ENCODE measurements at places on chromosomes 16 and 17.

DNA sequence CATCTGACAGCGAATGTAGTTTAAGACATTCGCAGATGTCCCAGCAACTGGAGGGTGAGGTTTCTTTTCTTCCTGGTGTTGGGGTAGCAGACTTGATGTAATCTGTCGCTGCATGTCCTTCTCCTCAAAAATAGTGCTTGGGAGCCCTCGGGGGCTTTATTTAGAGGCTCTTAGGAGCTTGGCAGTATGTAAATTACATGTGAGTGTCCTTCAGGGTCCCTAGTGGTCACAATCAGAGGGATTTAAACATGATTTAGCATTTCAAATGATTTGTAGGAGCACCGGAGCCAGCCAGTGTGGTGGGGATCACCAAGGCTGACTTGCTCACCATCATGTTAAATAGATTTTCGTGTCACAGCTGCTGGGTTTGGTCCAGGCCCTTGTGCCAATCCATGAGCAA, 8.8 kb upstream of the SALL1 start:
- DNase-seq, result no peak

- no peak for DNase-seq
Observed at GRCh38 chr17:10447026-10447931, 22.1 kb downstream of the MYH4 start.

- no peak for DNase-seq
Observed at GRCh38 chr17:42920106-42920900, 19.7 kb downstream of the G6PC1 start.

- no peak for DNase-seq
Observed at GRCh38 chr16:3857189-3858043, 23.1 kb downstream of the CREBBP start.

- DNase-seq, result no peak
Observed at GRCh38 chr17:50339381-50339780, 6.5 kb upstream of the XYLT2 start.

DNA sequence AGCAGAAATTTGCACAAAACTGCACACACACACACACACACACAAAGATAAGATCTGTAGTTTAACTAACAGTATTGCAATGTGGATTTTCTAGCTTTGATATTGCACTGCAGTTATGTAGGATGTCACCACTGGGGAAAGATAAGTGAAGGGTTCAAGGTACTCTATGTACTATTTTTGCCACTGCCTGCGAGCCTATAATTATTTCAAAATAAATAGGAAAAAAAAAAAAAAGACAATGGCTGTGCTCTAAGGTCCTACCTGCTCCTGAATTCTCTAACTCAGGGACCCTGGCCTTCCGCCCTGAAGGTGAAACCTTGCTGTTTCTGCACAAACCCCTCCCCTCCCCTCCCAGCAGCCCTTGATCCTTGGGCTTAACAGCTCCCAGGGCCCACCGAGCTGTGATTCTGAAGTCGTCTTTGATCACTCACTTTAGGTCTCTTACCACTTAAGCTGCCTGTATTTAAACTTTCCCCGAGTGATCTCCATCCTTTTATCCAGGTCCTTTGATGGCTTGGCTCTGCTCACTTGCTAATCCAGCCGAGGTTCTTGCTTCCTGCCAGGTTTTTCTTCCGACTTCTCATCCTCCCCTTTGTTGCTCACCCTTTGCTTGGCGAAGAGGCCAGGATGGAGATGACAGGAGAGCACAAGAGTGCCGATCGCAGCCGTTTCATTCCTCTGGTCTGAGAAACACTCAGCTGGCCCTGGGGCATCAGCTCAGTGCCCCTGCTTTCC, 37.7 kb downstream of the TMEM114 start:
- no peak for DNase-seq

DNA sequence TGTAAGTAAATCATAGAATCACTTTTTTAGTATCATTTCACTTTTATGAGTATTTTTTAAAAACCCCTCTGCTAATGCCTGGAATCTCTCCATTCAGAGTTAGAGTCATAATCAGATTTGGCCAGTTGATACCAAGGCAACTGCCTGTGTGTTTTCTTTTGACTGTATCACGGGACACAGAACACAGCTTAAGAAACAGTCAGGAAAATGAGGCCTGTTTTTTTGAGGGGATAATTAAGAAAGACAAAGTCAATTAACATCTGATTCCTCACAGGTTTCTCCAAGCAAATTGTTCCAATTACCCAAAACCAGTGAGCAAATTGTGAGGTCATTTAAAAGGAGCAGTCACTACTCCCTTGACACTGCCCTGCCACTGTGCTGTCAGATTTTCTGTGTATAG, 944.5 kb upstream of the SOX9 start:
- no peak for DNase-seq

DNA sequence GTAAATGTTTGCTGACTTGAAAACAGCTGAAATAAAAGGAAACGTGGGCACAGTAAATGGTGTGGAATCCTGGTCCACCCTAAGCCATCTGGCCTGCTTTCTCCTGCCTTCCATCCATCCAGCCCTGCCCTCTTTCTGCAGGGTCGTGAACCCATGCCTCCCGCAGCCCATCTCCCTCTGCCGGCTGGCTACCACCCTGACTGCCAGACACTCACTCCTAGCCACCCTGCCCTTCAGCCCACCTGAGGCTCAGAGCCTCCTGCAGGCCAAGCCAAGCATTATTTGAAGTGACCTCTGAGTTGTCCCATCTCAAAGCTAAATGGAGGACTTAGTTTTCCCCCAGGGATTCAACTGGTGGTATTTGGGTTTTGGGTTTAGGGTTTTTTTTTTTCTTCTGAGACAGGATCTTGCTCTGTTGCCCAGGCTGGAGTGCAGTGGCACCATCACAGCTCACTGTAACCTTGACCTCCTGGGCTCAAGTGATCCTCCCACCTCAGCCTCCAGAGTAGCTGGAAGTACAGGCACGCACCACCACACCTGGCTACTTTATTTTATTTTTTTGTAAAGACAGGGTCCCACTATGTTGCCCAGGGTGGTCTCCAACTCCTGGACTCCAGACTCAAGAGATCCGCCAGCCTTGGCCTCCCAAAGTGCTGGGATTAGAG, 8.4 kb downstream of the ZDHHC1 start:
- DNase-seq, result no peak

DNA sequence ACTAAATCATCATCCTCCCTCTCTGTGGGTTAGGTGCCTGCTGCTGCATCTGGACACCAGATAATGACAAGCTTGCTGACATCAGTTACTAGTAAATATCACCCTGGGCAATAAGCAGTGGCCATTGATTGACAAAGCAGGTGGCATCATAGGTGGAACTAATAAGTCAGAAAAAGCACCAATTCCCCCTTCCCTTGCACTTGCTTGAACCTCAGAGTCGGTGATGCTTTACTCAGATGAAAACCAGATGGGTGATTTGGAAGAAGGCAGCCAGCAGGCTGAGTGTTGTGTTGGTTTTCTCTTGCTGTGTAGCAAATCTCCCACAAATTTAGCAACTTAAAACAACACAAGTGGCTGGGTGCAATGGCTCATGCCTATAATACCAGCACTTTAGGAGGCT, 146.9 kb upstream of the NOL11 start:
- no peak for DNase-seq

- DNase-seq, result no peak
Observed at GRCh38 chr17:20092973-20093626, 83.9 kb downstream of the SPECC1 start.

DNA sequence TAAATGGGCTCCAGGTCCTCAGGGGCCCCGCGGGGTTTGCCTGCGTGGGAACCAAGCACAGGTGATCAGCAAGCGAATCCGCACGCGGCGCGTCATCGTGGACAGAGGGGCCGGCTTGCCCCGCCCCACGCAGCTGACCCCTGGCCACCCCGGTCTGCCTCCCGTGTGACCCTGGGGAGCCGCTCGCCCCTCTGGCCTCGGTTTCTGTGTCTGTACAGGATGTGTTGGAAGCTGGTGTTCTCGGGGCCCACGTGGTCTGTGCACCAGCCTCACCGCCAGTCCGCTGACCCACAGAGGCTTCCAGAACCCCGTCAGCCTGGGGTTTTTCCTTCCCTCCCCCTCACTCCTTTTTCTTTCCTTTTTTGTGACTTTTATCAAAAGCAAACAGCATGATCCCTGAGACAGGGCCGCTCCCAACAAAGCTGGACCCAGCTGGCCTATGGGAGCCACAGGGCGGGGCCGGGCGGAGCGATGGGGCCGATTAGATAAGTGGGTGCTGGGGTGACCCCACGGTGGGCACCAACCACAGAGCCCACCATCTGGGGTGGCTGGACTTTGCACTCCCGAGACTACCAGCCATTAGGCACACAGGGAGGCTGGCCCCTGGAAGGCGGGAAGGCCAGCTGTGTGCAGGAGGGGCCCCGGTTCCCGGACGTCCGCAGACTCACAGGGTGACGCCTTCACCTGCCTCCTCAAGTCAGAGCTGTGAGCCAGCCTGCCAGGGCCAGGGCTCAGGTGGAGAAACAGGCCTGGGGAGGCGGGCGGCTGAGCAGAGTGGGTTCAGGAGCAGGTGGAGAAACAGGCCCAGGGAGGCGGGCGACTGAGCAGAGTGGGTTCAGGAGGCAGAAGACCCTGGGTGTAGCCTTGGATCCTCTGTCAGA, 56.0 kb downstream of the ZFPM1 start:
- DNase-seq, result no peak

- no peak for DNase-seq
Observed at GRCh38 chr17:81543339-81543675, 8.8 kb downstream of the FAAP100 start.

- DNase-seq, result no peak
Observed at GRCh38 chr16:6646891-6647290, 685.8 kb upstream of the RBFOX1 start.

Measured in fibroblast of skin of left biceps (primary cell).